ENCODE measurements at places on chromosomes 11 and 22. TPM values are rescaled to one million over a fixed set of nuclear protein-coding genes. Genes with fewer than 3 reads are reported as not detected.

RAB36 gene
- 0.35 TPM for total RNA-seq

DNA sequence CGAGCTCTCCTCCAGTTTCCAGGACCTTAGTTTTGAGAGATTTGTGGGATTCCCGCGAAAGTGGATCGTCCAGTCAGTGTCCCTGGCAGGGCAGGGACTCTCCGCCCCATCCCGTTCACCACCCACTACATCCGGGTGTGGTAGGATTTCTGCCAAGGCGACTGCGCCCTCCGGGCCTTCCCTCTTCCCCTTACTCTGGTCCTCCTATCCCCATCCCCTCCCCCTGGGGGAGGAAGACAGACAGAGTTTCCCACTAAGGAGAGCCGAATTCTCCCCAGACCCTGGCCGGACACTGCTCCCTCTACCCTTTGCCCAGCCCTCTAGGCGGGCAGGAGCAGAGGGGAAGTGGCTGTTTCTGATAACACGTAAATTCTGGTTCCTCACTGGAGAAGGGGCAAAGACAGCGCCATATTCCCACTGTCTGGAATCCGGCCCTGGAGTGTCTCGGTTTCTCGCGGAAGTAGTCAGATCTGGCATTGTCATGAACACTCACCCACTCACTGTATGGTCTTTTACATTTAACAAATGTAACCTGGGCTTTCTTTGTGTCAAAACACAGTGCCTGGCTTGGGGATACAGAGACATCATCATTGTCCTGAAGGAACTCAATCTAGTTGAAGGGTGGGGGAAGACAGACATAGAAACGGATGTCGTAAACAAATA, 1.1 kb upstream of the NECTIN1 start:
- DNase-seq: peak; percentile 84

PDE2A gene
- 38.5 TPM for total RNA-seq

WNT7B gene
- total RNA-seq: not detected

CASP1 gene
- total RNA-seq: 9.5 TPM

GRCh38 chr22:45682064-45682463, 10.4 kb downstream of the ATXN10 start:
- no peak for DNase-seq

GRCh38 chr11:11456866-11457265, 103.8 kb upstream of the CSNK2A3 start:
- DNase-seq: no peak

DNA sequence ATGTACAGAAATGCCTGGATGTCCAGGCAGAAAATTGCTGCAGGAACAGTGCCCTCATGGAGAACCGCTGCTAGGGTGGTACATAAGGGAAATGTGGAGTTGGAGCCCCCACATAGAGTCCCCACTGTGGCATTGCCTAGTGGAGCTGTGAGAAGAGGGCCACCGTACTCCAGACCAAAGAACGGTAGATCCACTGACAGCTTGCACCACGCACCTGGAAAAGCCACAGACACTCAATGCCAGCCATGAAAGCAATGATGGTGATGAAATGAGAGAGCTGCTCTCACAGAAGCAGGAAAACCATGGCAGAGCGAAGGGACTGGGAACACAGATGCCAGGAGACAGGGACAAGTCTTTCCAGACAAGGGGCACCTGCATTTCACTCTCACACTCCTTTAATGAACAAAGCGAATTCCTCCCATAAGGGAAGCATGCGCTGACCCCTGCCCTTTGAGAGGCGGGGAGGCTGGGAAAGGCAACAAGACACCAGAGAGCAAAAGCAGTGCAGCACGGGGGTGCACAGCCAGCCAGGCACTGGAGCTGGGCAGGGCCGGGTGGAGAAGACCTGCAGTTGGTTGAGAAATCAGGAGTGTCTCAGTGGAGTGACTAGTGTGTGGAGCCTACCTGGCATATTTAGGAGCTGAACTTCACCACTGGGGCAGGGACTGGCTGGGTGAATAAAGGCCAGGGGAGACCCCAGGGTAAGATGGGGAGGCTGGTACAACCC, 1025.2 kb downstream of the TBC1D22A start:
- no peak for DNase-seq

- no peak for DNase-seq
These were observed 134.3 kb downstream of the BRD1 start for GRCh38 chr22:49693416-49693815.

HOATZ gene
- total RNA-seq: not detected

GRCh38 chr11:2413742-2414579, 13.4 kb downstream of the TSSC4 start:
- DNase-seq: no peak

TMPRSS5 gene
- total RNA-seq: 1.3 TPM

DNA sequence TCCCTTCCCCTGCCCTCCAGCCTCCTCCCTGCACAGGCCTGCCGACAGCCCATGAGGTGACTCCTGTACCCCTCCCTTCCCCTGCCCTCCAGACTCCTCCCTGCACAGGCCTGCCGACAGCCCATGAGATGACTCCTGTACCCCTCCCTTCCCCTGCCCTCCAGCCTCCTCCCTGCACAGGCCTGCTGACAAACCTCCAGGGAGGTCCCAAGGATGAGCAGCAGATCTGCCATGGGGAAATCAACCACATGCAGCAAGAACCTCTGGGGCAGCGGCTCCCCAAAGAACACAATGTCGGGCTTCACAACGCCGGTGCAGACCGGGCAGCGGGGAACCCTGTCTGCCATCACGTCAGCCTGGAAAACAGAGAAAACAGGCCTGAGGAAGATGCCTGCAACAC, 12.3 kb downstream of the SIRT3 start:
- DNase-seq: peak; percentile 11

IFITM1 gene
- 83.1 TPM for total RNA-seq

DNA sequence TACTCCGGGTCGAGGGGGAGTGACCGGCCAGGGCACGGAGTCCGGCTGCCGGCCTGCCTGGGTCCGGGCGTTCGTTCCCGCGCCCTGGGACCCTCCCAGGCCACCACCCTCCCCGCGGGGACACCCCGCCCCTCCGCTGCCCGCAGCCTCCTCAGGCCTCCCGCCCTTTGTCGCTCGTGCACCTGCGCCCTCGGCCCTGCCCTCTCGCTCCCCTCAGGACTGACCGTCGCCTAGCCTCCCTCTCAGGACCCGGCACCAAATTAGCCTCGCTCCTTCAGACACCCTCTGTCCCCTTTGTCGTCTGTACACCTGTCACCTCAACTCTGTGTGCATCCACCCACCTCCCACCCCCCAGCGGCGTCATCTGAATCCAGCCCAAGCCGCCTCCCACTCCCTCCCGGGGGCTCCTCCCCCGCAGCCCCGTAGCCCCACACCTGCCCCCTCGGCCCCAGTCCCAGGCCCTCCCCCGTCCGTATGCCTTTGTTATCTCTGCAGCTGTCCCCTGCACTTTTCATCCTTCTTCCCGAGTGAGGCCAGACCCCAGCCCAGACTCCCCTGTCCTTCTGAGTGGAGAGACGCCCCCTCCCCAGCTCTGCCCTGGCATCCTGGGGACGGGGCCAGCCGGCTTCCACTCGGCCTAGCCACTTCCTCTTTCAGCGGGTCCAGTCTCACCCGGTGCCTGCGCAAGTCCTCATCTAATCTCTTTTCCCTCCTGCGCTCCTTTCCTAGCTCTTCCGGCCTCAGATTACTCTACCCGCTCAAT, 643 bp downstream of the TIGD3 start:
- DNase-seq: peak; percentile 62

DNA sequence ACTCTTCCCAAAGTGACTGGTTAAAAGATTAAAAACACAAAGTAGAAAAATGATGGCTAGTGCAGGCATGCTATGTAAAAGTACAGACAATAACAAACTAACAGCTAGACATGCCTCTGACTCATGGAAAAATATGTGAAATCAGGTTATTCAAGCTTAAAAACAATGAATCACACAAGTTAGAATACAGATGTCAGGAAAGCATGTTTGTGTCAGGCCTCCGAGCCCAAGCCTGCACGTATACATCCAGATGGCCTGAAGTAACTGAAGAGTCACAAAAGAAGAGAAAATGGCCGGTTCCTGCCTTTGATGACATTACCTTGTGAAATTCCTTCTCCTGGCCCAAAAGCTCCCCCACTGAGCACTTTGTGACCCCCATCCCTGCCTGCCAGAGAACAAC, 110.1 kb downstream of the NOX4 start:
- DNase-seq: peak; percentile 26

GRCh38 chr11:85930879-85931366, 75.7 kb downstream of the CCDC83 start:
- no peak for DNase-seq

- DNase-seq: peak; percentile 55
These were observed 186.4 kb downstream of the BLID start for GRCh38 chr11:121929581-121929980.

DNA sequence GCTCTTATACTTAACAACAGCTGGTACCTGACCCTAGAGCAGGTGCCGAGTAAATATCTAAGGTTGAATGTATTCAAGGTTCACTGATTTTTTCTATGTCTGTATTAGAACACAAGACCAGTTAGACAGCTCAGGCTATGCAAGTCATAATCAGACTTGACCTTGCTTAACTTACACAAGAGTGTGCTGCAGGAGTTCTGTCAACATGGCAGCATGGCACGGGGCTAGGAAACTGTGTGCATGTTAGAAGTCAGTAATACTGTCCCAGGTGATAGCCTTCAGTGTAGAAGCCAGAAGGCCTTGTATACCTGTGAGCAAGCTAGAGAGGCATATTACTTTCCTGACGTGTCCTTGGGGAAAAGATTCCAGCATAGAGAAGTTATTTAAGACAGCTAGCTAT, 253.1 kb downstream of the FAT3 start:
- no peak for DNase-seq

DNA sequence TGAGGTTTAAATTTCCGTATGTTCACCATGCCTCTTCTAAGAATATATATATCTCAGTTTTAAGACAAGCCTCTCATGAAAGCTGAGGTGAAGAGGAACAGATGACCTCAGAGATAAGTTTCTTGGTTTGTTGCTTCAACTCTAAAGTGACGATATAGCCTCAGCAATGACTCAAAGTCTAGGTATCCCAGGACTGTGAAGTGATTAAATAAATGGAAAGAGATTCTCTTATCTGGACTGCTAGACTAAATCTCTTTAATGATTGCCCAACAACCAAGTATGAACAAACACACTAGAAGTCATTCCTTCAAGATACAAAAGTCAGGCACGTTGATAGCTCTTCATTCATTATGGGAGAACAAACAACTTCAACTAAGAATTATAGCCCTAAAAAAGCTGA, 15.3 kb downstream of the CADM1 start:
- DNase-seq: no peak

- peak; percentile 49 for DNase-seq
These were observed 545 bp downstream of the FEN1 start for GRCh38 chr11:61793083-61793828.

DNA sequence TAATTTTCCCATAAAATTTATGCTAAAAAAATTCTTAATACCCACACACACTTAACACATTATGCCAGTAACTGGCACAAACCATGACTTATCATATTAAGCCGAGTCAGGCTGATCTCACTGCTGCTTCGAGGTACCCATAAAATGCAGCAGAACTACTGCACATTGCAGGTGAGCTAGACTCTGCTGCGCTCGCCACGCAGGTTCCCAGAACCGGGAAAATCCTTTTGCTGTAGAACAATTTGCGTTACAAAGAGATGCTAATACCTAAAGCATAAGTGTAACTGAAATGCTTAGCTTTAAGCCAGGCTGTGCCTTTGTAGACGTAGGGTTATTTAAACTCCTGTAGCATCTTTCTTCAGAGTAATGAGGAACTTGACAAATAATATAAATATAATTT, 200.3 kb downstream of the MSANTD4 start:
- DNase-seq: no peak

DNA sequence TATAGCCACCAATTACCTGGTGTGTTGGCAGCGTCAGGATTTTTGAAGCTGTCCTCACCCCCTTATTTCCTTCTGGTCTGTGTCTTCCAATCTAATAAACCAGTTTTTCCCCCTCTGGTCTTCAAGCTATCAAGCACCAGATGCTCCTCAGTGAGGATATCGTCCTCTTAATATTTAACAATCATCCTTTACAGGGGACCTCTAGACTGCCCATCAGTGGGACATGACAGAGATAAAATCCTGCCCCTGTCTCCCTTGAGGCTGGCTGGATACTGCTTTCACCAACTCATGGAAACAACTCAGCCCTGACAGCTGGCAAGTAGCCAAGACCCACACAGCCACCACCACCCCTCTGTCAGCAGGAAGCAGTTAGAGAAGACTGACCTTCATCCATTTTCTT, 421.0 kb upstream of the API5 start:
- no peak for DNase-seq

- DNase-seq: peak; percentile 7
These were observed 2.5 kb upstream of the ASCL2 start for GRCh38 chr11:2272946-2273280.

DNA sequence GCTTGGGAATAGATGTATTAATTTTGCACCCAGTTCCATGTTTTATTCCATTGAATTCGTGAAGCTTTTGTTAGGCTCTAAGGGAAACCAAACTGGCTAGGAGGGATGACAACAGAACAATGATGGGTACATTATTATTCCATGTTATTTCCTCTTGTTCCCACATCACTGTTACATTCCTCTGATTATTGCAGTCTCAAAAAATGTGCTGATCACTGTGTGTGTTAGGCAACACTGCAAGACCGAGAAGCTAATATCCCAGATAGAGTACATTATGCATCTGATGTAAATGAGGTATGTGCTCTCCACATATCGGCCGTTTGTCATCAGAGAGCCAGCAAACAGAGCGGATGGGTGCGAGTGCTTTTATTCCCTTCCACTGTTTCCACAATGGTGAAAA, 327.9 kb downstream of the SOX6 start:
- no peak for DNase-seq

GRCh38 chr11:120579611-120580031, 68.1 kb downstream of the GRIK4 start:
- DNase-seq: no peak

GRCh38 chr11:106186630-106187029, 109.2 kb downstream of the AASDHPPT start:
- no peak for DNase-seq

PGR gene
- total RNA-seq: 7.9 TPM

OR51B2 gene
- total RNA-seq: not detected

GRCh38 chr11:1541474-1542204, 30.4 kb downstream of the DUSP8 start:
- no peak for DNase-seq

- DNase-seq: no peak
These were observed 66.2 kb downstream of the GRIK4 start for GRCh38 chr11:120577624-120578363.

GRCh38 chr22:27111796-27112672, 454.6 kb downstream of the MIAT start:
- no peak for DNase-seq

DNA sequence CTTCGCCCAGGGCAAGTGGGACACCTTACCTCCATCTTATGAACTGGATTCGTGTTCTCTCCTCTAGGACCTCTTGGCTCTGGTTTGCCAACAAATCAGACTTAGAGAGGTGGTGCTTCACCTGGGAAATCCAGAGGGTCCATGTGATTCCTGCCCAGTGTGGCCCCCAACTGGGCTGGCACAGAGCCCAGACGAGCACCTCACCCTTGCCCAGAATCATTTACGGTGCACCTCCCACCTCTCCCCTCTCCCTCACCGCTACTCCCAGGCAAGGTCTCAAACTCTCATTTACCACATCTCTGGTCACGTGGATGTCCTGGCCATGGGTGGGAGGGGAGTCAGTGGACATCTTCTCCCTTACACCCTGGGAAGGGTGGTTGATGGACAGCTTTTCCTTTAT, 1.1 kb downstream of the SPATA19 start:
- no peak for DNase-seq

All from Right ventricle myocardium superior (tissue), 1 donor.